ENCODE measurements at places on chromosomes 6 and 20.

- peak; percentile 55 for DNase-seq
Observed at GRCh38 chr6:119259027-119259426, 90.5 kb downstream of the MAN1A1 start.

DNA sequence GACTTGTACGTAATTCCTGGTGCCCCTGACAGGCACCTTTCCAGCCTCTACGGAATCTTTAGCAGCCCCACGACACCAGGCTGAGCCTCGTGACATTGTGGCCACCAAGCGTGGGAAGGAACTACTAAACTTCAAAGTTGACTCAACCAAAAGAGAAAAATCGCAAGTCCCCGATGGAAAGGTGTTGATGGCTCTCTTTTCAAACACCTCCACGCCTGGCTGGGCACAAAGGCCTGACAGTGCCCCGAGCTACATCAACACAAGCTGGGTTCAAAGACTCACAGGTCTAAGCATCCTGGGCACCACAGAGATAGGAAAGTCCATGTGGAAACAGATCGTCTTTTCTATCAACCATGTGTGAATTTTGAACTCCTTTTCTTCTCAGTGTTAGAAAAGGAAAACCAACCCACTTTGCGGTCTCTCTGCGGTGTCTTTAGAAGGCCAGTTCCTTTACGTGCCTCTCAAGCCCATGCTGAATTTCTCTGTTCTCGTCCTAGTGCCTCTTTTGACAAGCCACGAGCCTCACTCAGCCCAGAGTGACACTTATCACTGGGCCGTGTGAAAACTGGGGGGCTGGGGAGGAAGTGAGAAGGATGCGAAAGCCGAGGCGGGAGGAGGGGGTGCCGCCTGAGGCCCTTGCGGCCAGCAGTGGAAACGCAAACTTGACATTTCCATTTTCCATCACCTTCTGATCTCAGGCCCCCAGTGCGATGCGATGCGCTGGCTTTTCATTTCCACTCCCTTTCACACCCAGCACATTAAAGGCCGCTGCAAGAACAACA, 59.4 kb downstream of the GFOD1 start:
- DNase-seq, result no peak

DNA sequence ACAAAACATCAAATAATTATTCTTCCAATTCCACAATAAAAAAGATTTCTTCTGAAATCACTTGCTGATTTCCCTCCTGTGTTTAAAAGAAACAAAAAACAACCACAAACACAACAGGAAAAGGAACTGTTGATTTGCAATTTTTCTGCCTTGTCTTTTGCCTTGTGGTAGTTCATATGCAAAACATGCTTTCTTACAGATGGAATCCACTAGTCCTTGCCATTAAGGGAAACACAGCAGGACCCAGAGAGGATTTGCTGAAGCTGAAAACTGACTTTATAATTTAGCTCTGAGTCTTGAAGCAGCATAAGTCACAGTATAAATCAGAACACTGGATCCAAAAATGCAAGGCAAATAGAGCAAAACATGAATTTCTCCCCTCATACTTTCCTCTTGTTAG, 328.8 kb downstream of the PHF3 start:
- DNase-seq, result no peak

GRCh38 chr6:387293-387741, 4.2 kb upstream of the IRF4 start:
- DNase-seq, result no peak

DNA sequence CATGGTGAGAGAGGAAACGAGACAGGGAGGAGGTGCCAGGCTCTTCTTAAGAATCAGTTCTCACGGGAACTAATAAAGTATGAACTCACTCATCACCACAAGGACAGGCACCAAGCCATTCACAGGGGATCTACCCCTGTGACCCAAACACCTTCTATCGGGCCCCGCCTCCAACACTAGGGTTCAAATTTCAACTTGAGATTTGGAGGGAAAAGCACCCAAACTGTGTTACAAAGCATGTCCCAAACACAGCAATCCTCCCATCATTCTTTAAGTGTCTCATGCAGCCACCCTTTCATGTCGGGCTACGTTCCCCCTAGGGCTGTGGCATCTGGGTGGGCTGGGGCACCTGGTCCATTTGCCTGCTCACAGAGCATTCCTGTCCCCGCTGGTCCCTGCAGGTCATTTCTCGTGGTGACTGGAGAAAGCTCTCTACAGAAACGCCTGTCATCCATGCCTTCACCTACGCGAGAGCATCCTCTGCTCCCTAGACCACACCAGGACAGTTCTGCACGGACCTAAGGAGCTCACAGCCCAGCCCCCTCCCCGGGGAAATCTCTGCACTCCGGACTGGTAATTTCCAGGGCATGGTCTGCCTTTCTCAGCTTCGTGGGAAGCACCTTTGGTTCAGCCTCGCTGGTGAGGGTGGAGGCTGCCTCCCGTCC, 79.6 kb downstream of the TTLL2 start:
- no peak for DNase-seq

DNA sequence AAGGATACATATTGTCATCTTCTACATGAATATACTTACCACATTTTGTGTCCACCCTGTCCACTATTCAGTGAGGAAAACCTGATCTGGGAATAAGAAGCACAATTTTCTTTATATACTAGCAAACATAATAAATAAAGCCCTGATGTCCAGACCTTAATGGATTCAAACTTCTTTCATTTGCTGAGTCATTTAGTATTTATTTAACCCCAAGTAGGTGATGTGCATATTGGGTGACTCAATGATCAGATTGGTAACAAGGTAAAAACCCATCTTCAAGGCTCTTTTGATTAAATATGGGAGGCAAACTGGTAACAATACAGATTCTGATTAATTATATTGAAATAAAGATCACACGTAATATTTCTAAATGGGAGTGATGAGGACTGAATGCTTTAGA, 1159.8 kb upstream of the EYS start:
- no peak for DNase-seq

- no peak for DNase-seq
Observed at GRCh38 chr6:93927731-93928130, 508.4 kb upstream of the EPHA7 start.

- no peak for DNase-seq
Observed at GRCh38 chr6:10363911-10364310, 51.0 kb downstream of the TFAP2A start.

DNA sequence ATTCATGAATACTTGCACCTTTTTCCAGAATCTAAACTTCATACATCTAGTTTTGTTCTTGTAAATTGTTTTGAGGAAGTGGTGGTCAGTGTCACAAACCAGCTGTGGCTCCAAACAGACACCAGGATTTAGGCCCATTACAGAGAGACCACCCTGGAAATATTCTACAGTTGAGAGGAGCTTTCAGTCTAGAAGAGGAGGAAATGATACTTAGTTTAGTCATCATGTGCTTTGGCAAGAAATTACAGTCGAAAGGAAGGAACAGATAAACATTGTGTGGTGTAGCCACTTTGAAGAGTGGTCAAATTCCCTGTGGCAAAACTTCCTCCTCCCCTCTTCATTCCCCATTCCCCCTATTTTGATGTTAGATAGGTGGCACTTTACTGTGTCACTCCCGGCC, 15.7 kb downstream of the DCBLD1 start:
- DNase-seq, result peak; percentile 22

DNA sequence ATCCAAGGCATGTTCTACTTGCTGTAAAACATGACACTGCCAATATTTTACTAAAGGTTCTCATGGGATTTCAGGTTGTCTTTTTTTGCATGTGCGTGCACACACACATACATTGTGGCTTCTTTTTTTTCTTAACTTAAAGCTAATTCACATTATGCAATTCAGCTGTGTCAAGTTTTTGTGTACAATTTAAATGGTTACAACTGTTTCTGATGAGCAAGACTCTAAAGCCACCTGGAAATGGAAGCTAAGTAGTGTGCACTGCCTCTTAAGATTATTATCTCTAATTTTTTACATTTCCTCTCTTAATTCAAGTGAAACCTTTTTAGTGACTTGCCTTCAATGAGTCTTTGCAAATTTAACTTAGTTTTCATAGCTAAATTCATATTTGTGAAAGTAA, 75.3 kb downstream of the TULP4 start:
- no peak for DNase-seq

GRCh38 chr6:63502156-63502555, 70.1 kb upstream of the LOC128125822 start:
- DNase-seq, result peak; percentile 32

DNA sequence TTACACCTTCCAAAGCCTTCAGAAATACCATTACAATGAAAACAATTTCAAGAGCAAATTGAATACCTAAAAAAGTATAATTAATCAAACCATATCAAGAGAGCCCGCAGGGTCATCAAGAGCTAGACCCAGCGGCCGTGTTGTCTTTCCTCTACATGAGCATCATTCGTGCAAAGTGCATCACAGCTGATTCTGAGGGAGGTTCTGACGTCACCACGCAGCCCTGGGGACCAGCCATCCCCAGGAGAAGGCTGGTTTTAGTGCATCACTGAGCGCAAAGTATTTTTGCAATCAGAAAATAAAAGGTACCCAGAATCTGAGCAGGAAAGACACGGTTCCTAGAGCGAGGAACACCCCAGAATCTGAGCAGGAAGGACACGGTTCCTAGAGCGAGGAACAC, 371.4 kb downstream of the CDH4 start:
- no peak for DNase-seq

- DNase-seq, result peak; percentile 95
Observed at GRCh38 chr6:30721198-30722024, 1.3 kb downstream of the TUBB start.

DNA sequence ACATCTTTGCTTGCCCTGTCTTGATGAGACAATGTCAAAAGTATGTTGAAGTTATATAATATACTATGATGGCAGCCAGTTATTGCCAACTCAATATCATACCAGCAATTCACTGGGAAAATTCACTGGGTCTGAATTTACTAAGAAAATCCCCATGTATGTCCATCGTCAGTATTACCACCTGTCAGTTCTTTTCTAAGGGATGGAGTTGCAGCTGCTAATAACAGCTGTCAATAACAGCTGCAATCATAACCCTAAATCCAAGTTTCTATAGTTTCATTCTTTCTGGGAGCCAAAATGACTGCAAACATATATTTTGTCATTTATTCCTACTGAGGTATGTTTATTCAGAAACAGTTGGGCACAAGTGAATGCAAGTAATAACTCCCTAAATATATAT, 132.6 kb upstream of the RIN2 start:
- no peak for DNase-seq

- no peak for DNase-seq
Observed at GRCh38 chr6:74357321-74357720, 661.3 kb downstream of the CD109 start.

DNA sequence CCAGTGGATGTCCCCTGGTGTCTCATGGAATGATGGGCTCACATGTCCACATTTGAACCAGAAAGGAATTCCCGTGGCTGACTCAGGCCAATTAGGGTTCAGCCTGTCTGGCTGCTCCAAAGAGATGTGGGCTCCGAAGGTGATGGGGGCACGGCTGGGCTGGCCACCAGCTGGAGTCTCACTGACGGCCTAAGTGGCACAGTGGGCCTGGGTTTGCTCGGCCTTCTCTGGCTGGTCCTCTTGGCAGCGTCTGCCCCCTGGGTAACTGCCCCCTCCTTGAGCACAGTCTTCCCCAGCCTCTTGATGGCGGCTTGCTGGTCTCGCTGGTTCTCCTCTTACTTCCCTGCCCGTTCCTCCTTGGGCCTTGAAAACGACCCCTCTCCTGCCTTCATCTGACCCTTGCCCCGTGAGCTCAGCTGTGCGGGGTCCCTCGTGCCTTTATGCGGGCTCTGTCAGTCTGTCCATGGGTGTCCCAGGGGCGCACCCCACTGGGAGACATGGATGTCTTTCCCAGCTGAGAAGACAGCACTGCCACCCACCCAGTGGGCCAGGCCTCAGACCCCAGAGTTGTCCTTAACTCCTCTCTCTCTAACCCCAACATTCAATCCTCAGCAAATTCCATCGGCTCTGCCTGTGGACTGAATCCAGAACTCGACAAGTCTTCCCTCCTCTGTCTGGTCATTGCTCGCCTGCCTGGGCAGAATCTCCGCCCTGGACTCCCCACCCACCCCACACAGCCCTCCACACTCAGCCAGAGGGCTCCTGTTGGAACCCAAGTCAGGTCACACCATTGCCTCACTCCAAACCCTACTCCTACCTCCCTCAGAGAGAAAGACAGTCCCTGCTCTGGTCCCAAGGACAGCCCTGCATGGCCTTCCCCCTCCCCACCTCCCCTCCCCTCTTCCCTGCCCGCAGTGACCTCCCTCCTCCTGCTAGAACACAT, 78.7 kb downstream of the CEBPB start:
- DNase-seq, result no peak

DNA sequence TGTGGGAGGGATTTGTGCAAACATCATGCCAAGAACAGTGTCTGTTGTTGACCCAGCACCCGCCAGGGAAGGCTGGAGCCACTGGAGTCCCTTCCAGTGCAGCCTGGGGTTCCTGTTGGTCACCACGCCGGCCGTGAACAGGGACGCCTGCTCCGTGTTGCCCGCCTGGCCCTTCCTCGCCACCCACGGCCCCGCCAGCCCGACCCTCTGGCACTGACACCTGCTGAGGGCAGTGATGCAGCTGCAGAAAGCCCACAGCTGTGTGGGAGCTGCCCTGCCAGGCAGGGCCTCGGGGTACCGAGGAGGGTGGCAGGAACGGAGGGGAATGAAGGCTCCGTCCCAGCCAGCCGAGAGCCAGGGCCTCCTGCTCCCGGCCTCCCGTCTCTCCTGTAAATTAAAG, 75.5 kb upstream of the SLCO4A1 start:
- DNase-seq, result no peak

DNA sequence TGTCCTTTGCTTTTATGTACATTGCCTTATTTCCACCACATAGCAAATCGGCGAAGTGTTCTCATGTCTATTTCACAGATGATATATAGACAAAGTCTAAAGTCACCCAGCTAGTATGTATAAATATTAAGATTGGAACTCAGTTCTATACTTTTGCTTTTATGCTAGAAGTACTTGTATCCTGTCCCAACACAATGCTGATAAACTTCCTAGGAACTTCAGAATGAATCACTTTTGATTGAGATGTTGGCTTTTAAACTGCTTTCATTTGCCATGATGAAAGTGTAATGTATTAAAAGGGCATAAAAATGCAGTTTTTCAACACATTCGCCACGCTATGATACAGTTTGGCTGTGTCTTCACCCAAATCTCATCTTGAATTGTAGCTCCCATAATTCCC, 50.8 kb downstream of the GCLC start:
- no peak for DNase-seq

- DNase-seq, result no peak
Observed at GRCh38 chr20:49572857-49573256, 4.9 kb upstream of the PTGIS start.

GRCh38 chr6:19988555-19988954, 151.4 kb downstream of the ID4 start:
- peak; percentile 16 for DNase-seq

DNA sequence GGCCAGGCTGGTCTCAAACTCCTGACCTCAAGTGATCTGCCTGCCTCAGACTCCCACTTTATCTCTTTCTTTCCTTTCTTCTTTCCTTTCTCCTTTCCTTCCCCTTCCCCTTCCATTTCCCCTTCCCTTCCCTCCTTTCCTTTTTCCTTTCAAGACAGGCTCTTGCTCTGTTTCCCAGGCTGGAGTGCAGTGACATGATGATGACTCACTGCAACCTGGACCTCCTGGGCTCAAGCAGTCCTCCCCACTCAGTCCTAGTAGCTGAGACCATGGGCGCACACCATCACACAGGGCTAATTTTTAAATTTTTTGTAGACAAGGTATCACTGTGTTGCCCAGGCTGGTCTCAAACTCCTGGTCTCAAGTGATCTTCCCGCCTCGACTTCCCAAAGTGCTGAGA, 377.6 kb upstream of the ZFP64 start:
- DNase-seq, result no peak

- DNase-seq, result no peak
Observed at GRCh38 chr20:50149481-50150254, 3.9 kb downstream of the PEDS1 start.
